ENCODE measurements at places on chromosomes 12 and 14.

- DNase-seq: no peak
Observed at GRCh38 chr14:105209091-105209490, 28.0 kb upstream of the NUDT14 start.

- DNase-seq: no peak
Observed at GRCh38 chr14:59081720-59082119, 106.7 kb upstream of the DAAM1 start.

- no peak for DNase-seq
Observed at GRCh38 chr12:111157486-111157885, 211.4 kb downstream of the PHETA1 start.

GRCh38 chr12:103928682-103929045, 1.5 kb upstream of the HSP90B1 start:
- no peak for DNase-seq

DNA sequence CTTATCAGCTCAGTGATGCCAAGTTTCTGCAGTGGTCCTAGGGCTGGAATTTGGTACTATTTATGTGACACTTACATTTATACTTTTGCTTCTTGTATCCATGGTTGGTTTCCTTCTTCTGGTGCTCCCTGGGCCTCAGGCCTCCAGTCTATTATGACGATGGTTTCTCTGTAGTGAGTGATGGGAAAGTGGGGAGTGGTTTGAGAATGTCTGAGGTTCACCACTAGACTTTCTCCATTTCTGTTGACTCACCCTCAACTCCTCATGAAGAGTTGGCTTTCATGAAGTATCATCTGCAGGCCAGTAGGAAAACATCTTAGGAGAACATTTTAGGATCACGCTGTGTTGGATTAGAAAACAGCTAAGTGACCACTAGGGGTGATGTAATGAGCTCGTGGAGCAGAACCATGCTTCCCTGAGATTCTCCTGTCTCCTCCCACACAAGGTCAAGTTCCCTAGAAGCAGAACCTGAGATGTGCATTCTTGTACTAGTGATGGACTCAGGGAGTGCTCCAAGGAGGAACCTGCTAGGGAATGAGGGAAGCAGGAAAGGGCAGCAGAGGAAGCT, 32.1 kb downstream of the RPH3A start:
- no peak for DNase-seq

DNA sequence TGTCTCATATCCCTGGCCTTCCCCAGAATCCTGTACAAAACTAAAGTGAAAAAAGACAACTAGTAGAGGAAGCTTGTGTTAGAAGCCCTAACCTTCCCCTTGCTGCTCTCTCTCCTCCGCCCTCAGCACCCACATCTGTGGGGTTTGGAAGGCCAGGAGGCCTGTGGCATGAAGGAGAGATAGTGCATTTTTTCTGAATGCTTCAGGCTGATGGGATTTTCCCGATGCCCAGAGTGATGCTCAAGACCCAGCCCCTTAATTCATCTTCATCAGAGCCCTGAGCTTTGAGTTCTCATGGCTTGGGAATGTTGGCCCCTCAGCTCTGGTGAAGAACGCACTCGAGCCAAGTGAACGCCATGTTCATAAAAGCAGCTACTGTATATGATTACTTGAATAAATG, 5.9 kb downstream of the FGF6 start:
- no peak for DNase-seq
